ENCODE measurements at places on chromosomes 6 and 20.
A peak's percentile ranks its signal among the peaks of the same experiment; 100 is the strongest.

DNA sequence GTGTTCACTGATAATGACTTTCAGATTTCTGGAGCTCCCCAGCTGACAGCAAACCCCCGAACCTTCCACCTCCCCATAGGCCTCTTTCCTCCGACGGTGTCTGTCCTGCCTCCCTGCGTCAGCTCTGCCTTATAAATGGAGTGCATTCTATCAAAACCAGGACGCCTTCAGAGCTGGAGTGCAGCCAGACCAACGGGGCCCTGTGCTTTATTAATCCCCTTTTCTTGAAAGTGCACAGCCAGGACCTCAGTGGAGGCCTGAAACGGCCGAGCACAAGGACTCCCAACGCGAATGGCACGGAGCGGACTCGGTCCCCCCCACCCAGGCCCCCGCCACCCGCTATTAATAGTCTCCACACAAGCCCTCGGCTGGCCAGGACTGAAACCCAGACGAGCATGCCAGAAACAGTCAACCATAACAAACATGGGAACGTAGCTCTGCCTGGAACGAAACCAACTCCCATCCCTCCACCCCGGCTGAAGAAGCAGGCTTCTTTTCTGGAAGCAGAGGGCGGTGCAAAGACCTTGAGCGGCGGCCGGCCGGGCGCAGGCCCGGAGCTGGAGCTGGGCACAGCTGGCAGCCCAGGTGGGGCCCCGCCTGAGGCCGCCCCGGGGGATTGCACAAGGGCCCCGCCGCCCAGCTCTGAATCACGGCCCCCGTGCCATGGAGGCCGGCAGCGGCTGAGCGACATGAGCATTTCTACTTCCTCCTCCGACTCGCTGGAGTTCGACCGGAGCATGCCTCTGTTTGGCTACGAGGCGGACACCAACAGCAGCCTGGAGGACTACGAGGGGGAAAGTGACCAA lies 42.3 kb upstream of the NAA20 start:
- no peak for DNase-seq

GRCh38 chr6:28943557-28944411 lies 20.0 kb upstream of the TRIM27 start:
- peak; percentile 84 for DNase-seq

- no peak for DNase-seq
Observed at GRCh38 chr20:31551163-31552081, 37.2 kb downstream of the HM13 start.

GRCh38 chr20:3471397-3472021 lies 691 bp downstream of the ATRN start:
- no peak for DNase-seq

DNA sequence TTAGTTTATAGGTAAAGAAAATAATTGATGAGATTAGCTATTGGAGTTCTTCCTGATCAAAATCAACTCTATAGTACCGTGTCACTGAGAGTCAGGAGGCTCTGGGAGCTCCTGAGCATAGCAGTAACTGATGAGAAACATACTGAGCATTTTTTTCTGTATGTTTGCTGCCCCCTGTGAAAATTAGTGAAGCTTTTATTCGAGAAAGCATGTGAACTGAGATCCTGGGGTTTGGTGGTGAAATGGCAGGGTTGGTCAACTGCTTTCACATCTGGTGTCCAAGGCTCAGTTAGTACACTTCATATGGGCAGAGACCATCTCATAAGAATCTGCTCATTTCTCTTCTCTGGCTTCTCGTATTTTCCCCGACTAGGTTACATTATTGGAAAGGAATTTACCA lies 4.1 kb upstream of the ABT1 start:
- no peak for DNase-seq

DNA sequence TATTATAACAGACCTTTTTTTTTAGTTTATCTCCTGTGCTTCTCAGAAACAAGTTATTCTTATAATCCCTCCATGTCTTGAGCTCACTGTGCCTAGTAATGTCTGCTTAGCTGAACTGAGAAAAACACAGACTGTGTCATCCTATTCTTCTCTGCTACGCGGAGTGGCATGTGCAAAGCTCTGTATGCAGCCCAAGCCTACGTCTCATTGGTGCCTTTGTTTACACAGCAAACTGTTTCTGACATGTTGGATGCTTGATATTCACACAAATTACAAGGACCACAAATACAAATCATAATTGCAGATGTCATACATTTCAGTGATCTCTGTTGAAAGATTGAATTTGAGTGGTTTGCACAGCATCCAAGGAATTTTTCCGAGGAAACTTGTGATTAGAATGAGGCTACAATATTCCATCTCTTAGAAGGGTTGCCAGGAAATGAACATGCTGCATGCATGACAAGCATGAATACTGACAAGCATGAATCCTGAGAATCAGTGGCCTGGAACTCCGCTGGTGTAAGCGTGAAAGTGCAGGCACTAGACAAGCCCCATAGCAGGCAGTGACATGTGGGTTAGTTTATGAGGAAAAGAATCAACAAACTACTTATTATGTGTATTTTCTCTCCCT lies 128.4 kb upstream of the SGK1 start:
- no peak for DNase-seq

DNA sequence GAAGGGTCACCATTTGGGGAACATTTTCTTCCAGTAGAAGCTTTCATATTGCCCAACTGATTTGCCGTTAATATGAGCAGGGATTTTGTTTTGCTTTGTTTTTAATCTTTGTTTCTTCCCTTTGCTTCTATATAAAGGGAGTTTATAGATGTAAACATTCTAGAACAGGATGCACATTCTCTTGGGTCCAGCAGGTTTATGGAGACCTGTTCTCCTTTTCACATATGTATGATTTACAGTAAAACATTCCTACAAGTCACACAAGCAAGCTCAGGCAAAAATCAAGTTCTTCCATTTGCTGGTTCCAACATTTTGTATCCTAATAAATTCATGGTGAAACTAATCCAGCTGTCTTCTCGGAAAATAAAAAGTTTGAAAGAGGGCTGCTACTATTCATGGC lies 1082.4 kb upstream of the FLRT3 start:
- no peak for DNase-seq

- no peak for DNase-seq
Observed at GRCh38 chr6:104572901-104573300, 286.8 kb downstream of the HACE1 start.

- no peak for DNase-seq
Observed at GRCh38 chr20:1505871-1506270, 14.7 kb upstream of the SIRPB2 start.

DNA sequence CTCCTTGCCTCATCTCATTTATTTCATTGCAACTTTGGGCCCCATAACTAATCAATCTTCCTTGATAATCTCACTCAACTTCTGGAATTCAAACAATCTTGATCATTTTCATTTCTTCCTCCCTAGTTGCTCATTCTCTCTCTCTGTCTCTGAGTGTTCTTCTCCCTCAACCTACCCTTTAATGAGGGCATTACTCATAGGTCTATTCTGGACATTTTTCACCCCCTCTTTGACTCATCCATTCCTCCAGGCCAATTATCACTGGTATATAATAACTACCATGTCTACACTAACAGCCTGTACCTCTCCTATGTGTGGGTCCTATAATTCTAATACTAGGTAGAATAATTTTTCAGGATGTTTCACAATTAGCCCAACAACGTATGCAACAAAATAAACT lies 78.8 kb downstream of the COL21A1 start:
- DNase-seq = no peak

GRCh38 chr6:36508532-36508931 lies 38.7 kb downstream of the STK38 start:
- no peak for DNase-seq

DNA sequence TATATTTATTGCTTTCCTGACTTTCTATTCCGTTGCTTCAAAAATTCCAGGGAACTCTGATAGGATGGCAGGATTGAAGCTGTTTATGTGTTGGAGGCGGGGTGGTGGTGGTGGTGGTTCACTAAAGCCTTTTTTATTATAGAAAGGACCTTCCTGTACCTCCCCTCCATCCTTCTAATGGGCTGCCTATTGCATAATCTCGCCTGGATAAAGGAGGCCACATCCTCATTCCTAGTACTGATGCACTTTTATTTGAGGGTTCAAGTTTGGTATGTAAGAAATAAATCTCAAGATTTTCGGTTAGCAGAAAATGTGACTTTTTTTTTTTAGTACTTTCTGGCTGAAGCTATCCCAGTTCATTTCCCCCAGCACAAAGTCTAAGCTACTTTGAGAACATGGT lies 18.7 kb upstream of the CTAGE9 start:
- no peak for DNase-seq

- DNase-seq = no peak
Observed at GRCh38 chr6:39391182-39391581, 68.7 kb upstream of the KCNK16 start.

DNA sequence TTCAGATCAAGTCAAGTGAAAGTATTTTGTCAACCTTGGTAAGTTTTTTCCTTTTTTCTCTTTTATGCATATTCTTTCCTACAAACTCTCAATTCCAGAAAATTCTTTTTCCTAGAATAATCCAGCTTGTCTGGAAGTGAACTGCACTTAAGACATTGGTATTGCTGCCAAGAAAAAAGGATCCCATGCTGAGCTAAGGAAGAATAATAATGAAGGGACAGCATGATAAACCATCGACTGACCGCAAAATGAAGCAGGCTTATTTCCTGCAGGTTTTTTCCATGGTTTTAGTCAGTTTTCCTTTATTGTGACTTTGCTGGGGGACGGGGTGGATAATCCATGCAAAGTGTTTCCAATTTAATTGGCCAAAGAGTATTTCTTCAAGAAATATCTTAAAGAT lies 857.6 kb upstream of the SLC35B3 start:
- DNase-seq = no peak

GRCh38 chr6:118659513-118660217 lies 8.3 kb upstream of the CEP85L start:
- DNase-seq = no peak

DNA sequence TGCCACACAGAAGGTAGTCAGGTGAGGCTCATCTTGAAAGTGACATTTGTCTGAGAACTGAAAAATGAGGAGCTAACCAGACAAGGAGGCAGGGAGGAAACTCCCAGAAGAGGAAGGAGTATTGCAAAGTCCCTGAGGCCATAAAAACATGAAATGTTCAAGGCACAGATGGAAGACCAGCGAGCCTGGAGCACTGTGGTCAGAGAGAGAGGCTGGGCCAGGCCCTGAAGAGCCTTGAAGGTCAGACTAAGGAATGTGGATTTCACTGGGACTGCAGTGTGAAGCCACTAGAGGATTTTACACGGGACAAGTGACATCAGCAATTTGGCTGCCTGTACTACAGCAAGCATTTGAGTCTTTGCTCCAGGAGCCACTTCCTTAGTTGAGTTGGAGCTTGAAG lies 21.1 kb upstream of the TMEM181 start:
- no peak for DNase-seq

DNA sequence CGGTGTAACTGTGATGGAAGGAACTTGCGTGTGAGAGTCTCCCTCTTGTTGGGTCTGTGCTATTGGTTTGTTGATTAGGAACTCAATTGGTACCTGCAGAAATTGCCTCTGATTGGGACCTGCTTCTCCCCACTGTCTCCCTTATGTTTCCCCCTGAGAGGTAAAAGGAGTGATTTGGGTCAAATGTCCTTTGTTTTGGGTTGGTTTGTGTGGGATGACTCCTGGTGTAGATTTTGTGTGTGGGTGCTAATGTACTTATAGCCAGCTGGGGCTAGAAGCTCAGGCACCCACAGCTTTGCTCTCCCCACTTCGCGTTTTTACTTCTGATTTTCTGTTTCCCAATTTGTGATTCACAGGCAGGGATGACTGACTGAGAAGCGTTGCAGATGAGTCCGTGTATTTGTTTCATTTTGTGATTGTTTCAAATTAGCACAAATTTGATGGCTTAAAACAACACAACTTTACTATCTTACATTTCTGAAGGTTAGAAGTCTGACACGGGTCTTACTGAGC lies 79.1 kb downstream of the UTRN start:
- DNase-seq = no peak

- peak; percentile 64 for DNase-seq
Observed at GRCh38 chr20:44028868-44029847, 114.5 kb downstream of the TOX2 start.

DNA sequence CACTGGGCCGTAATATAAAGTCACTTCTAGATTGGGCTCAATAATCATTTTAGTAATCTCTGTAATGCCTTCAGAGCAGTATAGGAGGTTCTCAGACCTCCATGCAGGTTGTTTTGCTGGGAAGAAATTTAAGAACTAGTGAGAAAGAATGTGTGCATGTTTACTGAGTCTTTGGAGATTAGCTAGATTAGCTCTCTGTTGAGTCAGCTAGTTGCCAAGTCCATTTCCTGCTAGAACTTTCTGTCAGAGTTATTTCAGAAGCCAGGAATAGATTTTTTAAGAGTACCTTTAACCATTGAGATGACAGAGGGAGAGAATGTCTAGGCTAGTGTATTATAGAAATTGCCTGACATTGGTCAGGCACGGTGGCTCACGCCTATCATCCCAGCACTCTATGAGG lies 33.3 kb downstream of the ORC3 start:
- no peak for DNase-seq

DNA sequence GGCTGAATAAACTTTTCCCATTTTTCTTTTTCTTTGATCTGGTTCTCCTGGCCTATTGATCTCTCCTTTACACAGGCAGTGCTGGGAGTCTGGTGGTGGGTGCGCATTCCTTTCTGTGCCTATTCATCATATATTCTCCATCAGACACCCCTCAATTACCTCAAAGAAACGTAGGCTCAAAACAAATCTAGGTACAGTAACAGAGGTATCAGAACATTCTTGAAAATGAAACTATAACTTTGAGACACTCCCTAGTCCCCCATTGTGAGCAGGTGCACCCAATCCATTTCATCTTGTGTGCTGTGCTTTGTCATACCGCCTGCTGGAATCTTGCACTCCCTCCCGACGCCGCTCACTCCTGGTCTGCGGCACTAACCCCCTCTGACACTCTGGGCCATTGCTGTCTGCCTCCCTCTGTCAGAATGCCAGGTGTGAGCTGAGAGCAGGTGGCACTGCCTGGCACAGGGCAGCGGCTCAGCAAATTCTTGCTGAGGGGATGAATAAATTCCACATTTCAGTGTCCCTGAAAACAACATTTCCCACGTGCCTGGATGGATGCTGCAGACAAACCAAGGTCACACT lies 303.4 kb upstream of the EXOC2 start:
- no peak for DNase-seq

GRCh38 chr20:18783385-18783959 lies 30.1 kb upstream of the SCP2D1 start:
- DNase-seq = no peak

- no peak for DNase-seq
Observed at GRCh38 chr20:19872001-19872400, 113.9 kb downstream of the RIN2 start.

- DNase-seq = no peak
Observed at GRCh38 chr6:137794516-137795201, 72.4 kb upstream of the TNFAIP3 start.
